Stimulated activated CD8-positive, alpha-beta memory T cell treated with anti-CD3 and anti-CD28 coated beads, Interleukin-4, amount 100 ng/mL, for 1 hour (primary cell): ENCODE measurements at places on chromosomes 5 and 9.
A peak's percentile ranks its signal among the peaks of the same experiment; 100 is the strongest.

DNA sequence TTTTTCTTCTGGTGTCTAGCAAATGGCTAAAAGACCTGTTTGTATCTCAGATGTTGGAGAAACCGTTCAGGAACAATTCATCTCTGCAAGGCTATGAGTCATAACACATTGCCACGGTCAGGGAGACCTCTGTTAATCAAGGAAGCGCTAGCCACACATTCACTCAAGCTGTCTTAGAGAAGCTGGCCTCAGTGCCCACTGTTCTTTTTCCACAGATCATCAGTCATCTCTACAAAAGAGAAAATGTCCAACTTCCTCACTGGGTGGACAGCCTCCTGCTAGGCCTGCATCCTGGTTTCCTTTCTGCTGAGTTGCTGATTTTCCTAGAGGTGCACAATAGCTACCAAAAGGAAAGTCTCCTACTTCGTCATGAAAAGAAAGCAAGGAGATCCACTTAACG, 360.5 kb downstream of the BNC2 start:
- no peak for DNase-seq

GRCh38 chr9:10774051-10774450, 161.2 kb upstream of the PTPRD start:
- no peak for DNase-seq

DNA sequence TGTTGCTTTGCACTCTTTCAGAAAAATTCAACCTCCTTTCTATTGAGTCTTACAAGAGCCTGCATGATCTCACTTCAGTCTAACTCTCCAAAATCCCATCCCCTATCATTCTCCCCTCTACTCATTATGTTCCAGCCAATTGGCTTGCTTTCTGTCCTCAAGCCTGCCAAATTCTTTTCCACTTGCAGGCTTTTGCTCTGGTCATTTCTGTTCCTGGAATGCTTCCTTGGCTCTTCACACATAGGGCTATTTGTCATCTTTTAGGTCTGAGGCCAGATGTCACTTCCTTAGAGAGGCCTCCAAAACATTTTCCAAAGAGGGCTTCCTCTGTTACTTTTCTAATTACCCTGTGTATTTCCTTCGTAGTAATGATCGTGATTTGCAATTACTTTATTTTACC, 11.8 kb upstream of the CHD1 start:
- DNase-seq = no peak

GRCh38 chr5:75192804-75193203, 43.9 kb downstream of the ANKRD31 start:
- DNase-seq = no peak

DNA sequence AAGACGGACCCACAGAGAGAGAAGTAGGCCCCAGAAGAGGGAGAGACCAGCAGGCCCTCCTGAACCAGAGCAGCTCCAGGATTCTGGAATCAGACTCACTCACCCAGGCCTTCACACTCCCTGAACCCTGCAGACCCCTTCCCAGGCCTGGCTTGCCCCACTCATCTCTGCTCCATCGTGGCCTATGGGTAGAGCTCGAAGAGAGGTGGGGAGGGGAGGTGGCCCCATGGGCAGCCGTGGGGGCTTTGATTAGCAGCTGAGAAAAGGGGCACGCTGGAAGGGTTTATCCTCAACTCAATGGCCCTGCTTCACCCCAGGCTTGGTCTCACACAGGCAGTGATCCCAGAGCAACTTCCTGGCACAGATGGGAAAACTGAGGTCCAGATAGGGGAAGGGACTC, 613 bp downstream of the MYMK start:
- no peak for DNase-seq

DNA sequence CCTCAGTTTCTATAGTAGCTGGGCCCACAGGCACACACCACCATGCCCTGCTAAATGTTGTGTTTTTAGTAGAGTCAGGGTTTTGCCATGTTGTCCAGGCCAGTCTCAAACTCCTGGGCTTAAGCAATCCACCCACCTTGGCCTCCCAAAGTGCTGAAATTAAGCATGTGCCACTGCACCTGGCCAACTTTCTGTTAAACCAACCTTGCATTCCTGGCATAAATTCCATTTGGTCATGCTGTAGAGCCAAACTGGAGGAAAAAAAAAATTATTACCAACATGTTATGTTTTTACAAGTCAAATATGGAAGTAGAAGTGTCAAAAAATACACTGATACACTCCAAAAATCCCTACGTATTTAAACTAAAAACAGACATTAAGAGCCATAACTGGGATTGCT, 54.1 kb downstream of the ERMP1 start:
- DNase-seq = no peak

DNA sequence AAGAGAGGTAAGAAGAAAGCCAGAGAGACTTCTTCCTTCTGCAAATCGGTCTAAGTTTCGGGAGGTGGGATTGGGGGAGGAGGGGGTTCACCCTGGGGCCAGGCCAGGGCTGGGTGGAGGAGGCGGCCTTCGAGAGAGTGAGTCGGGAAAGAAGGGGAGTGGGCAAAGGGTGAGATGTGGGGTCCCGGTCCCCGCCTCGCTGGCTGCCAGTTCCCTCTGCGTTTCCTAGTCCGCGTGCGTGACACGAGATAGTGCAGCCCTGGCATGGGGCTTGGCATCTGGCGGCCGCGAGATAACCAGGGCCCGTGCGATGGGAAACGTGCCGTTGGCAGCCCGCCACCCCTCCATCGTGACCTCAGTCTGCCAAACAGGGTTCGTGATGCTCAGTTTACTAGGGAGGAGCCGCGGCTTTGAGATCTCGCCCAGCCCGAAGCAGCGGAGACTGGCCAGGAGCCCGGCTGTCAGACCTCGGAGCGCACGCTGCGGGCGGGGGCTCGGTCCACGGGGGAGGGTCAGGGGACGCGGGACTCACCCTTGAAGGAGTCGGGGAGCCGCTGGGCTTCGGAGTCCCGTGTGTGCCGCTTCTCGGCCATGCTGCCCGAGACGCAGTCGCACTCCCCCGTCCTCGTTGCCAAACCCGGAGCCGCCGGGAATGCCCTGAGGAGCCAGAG, at the start of gene STOM:
TSS of gene STOM (minus strand) at position 656 of the 671 bp plus-strand sequence. CDS start at position 593, 63 bp downstream.
- peak; percentile 25 for DNase-seq

GRCh38 chr5:144048259-144048856, 122.1 kb downstream of the YIPF5 start:
- no peak for DNase-seq
